ENCODE measurements at places on chromosomes 3 and 15.
A peak's percentile ranks its signal among the peaks of the same experiment; 100 is the strongest.

DNA sequence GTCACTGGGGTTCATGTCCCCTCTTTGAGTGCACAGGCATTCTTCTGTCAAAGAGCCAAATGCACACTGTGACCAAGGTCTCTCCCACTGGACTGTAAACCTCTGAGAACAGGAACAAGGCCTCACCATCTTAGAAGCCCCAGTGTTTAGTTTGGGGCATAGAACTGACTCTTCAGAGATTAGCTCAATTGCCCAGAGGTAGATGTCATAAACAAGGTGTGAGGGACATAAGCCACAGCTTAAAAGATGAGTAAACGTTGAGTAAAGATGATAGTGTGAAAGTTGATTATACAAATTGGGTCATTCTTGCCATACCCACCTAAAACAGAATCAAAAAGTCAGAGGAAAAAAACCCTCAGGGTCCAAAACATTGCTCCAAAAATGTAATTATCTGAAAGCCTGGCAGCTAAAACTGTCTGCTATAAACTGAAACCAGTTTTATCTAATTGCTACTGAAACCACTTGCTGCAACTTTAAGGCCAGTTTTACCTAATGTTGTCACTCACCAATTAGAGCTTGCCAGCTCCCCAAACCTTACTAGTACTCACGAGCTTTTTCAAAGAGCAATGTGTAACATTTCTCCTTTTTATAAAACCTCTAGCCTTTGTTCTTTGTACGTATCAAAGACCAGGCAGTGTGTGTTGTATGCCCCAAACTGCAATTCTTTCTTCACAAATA lies 415.2 kb downstream of the RAP2B start:
- no peak for DNase-seq

GRCh38 chr3:181701096-181701495 lies 10.6 kb upstream of the SOX2 start:
- no peak for DNase-seq

- DNase-seq, result no peak
These were observed 106.5 kb downstream of the MYO9A start for GRCh38 chr15:72011302-72011942.

- peak; percentile 12 for DNase-seq
These were observed 449.2 kb upstream of the CFAP20DC start for GRCh38 chr3:59499000-59499399.

DNA sequence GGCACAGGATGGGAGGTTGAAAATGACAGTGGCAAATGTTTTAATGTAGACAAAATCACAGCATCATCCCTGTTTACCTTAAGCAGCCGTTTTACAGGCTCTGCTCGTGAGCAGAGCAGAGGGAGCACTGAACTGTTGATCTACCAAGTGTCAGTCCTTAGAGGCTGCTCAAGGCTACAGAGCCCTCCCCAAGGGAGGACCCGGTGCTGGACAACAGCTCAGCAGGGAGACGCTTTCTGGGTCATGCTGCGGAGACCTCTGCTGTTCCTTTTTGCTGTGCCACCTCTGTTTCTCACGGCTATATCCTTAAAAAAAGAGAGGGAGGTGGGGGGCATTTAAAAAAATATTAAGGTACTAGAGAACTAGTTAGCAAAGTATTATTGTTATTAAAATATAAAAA lies 400.2 kb downstream of the GABRB3 start:
- DNase-seq, result no peak

DNA sequence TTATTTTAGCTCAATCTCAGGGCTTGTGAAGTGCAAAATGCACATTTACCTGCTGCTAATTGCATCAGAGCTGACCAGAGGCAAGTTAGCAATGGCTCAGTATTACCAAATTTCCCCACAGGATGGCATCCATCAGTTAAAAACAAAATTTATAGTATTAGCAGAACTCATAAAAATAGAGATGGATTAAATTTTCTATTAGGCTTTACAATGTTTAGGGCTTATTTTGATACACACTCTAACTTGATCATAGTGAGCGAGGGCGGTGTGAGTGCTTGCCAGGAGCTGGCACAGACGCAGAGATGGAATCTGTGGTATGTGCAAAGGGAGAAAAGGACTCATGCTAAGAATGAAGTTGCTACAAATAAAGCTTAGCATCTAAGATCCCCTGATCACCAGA lies 241.0 kb downstream of the NSUN3 start:
- peak; percentile 77 for DNase-seq

GRCh38 chr15:81000144-81000623 lies 539 bp upstream of the TLNRD1 start:
- DNase-seq, result no peak

- no peak for DNase-seq
These were observed 5.2 kb downstream of the EXOSC7 start for GRCh38 chr3:44981220-44981619.

DNA sequence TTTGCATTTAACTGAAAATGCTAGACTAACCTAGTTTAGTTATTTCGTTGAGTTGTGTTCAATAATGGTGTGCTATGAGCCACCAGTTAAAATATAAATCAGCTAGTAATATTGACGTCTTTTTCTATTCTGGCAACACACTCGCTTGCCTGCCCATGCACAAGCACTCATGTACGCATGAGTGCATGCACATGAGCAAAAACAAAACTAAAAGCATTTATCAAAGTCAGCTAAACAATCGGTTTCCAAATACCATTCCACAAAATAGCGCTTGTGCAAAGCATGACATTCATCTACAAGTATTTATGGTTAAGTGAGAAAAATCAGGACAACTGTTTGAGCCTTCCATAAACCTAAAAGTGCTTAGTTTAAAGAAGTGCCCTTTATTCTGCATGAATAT lies 13.1 kb upstream of the SAMMSON start:
- peak; percentile 34 for DNase-seq

DNA sequence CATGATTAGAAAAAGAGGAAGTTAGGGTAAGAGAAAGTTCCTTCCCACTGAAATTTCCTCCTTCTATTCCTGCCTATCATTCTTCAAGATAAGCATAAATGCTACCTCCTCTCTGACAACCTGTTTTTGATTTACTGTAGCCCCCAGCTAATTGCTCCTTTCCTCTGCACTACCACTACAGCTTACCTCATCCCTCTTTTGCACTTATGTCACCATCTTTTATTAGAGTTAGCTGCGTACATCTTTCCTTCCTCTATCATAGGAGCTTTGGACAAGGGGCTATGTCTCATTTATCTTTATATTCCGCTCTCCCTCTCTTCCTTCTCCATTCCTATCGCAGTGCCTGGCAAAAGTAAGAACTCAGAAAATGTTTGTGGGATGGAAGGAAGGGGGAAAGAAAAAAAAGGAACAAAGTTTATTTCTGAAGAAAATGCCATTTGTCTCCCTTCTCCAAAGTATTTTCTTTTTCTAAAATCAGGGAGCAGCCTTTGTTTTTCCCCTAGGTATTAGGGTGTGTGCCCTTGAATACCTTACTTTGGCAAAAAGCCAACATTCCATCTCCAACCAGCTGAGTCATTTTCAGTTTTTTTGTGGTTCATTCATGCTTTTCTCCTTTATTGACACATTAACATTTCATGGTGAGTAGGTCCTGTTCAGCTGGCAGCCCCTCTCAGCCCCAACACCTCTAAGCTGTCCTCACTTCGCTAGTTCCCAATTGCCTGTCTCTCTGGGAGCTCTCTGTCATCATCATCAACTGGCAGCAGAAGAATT lies 87.6 kb upstream of the SOX2 start:
- DNase-seq, result peak; percentile 56

GRCh38 chr15:95604634-95605036 lies 725.9 kb upstream of the NR2F2 start:
- no peak for DNase-seq

GRCh38 chr3:110815008-110815583 lies 256.5 kb upstream of the NECTIN3 start:
- no peak for DNase-seq

GRCh38 chr15:63226966-63227401 lies 37.6 kb downstream of the RAB8B start:
- DNase-seq, result no peak

- peak; percentile 94 for DNase-seq
These were observed at the start of gene GALK2 for GRCh38 chr15:49169880-49170597. Gene GALK2, plus strand, starts transcription at chr15:49170247. Its CDS starts 76 bp downstream, at chr15:49170323.

DNA sequence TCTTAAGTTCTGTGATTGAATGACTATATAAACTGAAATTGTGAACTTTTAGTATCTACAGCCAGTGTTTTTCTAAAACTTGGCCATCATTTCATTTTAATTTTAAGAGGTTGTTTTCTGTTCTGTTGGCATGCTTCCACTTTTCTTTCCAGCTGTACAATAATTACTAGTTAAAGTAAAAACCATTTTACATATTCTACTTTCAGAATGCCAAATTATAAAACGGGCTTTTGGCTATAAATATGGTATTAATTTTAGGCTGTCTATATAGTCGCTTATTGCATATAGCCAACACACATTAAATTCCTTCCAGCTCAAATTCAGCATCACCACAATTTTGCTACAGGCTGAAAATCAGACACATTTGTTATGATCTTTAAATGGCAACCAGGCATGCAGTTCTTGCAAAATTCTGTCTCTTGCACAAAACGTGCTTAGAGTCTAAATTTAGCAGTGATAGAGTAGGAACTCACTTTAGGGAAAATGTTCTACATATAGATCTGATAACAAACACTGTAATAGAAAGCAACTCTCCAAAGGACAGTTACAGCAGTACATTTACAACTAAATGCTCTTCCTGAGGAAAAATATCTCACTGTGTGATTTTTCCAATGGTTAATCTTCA lies 81.1 kb downstream of the BTD start:
- DNase-seq, result no peak

DNA sequence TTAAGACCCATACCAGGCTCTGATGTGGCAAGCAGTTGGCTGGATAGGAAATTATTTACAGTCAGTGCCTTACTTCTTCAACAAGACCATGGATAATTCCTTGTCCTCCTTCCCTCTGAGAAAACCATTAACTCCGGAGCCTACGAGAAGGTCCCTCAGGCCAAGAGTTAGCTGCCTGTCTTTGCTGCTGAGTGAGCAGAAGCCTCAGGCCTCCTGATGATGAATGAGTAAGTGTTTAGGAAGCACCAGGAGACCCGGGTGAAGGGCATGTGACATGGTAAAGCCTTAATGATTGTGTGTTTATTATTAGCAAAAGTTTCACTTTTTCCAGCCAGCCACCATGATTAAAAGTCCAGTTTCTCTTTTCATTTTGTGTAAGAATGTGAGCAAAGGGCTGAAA lies 174.9 kb upstream of the TOPAZ1 start:
- DNase-seq, result no peak

DNA sequence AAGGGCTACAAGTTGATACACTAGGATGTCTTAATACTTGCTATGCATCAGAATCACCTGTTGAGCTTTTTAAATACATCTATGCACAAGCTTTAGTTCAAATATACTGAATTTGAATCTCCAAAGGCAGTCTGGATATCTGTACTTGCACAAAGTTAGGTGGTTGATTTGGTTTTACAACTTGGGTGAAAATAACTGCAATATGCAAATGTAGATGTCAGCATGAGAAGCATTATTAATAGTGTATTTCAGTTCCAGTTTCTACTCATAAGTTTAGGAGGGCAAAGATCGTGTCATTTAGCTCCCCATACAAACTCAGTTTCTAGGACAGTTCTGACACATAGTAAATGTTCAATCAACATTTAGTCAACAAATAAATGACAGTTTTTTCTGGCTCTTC lies 25.6 kb downstream of the IQCB1 start:
- no peak for DNase-seq

- no peak for DNase-seq
These were observed 18.9 kb downstream of the GHRL start for GRCh38 chr3:10273702-10274305.

DNA sequence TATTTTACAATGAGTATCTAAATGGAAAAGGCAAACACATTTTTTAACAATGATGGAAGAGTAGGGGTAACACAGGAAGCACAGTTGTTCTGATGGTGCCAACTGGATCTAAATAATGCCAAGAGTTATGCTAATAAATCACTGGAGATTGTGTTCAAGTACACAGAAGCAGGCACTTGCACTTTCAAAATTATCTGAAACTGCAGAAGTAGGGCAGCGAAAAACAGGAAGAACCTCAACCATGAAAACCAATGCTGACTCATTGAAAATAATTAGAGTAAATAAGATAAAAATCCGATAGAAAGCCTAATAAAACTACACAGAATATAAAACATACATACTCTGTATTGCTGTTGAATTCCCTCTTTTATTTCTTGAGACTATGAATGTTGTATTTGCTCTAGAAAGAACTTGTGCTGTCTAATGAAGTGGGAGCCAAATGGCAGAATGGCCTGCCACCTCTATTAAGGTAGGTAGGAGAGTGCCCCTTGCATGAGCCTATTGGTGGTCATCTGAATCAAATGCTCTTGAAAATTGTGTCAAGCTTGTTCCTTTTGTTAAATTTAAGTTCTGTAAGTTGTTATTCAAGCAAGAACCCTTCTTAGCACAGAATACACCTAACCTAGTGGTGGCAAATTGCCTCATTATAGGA lies 93.7 kb downstream of the ABI3BP start:
- DNase-seq, result no peak

DNA sequence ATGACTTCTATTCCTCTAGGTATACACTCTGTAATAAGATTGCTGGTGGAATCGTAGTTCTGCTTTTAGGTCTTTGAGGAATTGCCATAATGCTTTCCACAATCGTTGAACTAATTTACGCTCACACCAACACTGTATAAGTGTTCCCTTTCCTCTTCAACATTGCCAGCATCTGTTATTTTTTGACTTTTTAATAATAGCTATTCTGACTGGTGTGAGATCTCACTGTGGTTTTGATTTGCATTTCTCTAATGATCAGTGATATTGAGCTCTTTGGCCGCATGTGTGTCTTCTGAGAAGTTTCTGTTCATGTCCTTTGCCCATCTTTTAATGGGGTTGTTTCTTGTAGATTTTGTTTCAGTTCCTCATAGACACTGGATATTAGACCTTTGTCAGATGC lies 12.8 kb downstream of the NXPE3 start:
- DNase-seq, result no peak

- no peak for DNase-seq
These were observed 160.8 kb downstream of the ALCAM start for GRCh38 chr3:105527535-105527934.

- DNase-seq, result no peak
These were observed 36.2 kb upstream of the FILIP1L start for GRCh38 chr3:100150473-100150872.

DNA sequence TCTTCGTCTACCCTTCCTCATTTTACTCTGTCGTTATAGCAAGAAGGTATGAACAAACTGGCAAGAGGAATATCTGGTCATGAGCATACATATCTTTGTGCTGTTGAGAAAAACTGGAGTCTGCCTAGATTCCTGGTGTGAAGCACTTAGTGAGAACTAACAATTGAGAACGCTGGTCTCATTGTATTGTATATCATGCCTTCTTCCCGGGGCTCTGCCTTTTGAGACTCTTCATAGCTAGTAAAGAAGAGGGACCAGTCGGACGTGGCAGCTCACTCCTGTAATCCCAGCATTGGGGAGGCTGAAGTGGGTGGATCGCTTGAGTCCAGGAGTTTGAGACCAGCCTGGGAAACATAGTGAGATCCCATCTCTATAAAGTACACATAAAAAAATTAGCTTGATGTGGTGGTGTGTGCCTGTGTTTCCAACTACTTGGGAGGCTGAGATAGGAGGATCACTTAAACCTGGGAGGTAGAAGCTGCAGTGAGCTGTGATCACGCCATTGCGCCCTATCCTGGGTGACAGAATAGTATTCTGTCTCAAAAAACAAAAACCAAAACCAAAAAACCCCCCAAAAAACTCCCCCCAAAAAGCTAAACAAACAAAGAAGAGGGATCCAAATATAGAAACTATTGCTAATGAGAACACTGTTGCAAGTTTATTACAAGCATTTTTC lies 11.8 kb downstream of the CMC1 start:
- no peak for DNase-seq

Data from thyroid gland (tissue), 4 donors.